Activated CD8-positive, alpha-beta memory T cell treated with anti-CD3 and anti-CD28 coated beads for 48 hours (primary cell): ENCODE measurements at places on chromosomes 11 and 22.

DNA sequence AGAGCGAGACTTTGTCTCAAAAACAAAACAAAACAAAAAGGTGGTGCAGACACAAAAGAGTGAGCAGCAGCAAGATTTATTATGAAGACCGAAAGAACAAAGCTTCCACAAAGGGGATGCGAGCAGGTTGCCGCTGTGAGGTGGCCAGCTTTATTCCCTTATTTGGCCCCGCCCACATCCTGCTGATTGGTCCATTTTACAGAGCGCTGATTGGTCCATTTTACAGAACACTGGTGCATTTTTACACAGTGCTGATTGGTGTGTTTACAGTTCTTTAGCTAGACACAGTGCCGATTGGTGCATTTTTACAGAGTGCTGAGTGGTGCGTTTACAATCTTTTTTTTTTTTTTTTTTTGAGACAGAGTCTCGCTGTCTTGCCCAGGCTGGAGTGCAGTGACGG is 77.4 kb downstream of the CECR2 start:
- no peak for DNase-seq

DNA sequence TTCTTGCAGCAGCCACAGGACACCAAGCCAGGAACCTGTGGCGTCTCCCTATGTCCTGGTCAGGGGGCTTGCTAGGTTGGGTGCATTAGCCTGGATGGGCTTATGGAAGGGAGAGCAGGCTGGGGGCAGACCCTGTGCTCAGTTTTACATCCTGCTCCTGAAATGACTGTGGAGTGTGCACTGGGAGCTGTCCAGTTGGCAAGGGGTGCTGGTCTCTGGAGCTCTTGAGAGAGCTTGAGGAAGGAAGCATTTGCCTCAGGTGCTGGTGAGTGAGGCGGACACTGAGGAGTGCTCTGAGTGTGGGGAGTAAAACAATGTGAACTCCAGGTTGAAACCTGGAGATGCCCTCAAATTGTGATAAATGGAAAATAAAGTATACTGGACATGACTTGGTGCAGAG is 3.4 kb downstream of the SCGB1D4 start:
- no peak for DNase-seq

GRCh38 chr11:12741671-12742216 is 67.5 kb downstream of the TEAD1 start:
- DNase-seq: no peak

GRCh38 chr11:73299751-73300150 is 8.3 kb upstream of the ARHGEF17 start:
- DNase-seq: no peak

GRCh38 chr22:17104336-17104935 is 16.7 kb downstream of the TMEM121B start:
- no peak for DNase-seq

DNA sequence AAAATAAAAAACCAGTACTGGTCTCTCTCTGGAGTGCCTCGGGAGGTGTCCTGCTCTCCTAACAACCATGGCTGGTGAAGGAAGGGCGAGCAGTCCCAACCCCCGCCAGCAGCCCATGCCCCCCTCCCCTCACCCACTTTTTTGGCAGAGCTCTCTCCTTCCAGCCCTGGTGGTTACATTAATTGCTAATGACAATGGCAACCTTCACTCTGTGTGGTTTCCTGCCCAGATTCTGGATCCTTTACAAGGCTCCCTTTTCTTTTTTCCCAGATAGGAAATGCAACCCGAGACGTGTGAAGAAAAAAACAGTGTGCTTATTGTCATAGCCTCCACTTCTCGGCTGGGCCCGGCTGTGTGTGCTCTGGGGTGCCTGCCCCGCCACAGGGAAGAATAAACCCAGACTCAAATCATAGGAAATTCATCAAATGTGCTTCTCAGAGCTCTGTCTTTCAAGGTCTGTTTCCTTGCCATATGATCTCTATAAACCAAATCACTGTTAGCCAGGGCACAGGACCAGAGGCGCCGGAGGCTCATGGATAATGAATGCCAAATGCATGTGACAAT is 513.0 kb downstream of the SOX6 start:
- no peak for DNase-seq

DNA sequence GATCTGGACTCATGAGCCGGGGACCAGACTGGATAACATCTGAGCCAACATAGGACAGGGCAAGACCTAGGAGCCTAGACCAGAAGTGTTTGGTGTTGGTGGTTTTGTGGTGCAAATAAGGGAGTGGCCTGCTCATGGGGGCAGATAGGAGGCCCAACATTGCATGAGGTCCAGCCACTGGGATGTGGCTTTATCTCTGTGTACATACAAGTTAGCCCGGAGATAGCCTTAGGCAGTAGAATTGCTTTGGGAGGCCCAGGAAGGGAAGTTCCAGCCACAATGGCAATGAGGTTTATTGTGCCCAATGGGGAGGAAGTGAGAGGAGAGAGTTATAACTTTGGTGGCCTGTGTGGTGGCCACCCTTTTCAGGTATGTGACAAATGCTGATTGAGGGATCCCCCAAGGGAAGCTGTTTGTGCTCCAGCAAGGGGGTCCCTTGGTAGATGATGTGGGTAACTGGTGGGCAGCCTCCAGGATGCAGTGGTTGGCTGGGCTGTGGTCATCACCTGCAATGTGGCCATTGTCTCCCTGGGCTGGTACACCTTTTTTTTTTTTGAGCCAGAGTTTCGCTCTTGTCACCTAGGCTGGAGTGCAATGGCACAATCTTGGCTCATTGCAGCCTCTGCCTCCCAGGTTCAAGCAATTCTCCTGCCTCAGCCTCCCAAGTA is 6.4 kb downstream of the LMO2 start:
- DNase-seq: no peak

DNA sequence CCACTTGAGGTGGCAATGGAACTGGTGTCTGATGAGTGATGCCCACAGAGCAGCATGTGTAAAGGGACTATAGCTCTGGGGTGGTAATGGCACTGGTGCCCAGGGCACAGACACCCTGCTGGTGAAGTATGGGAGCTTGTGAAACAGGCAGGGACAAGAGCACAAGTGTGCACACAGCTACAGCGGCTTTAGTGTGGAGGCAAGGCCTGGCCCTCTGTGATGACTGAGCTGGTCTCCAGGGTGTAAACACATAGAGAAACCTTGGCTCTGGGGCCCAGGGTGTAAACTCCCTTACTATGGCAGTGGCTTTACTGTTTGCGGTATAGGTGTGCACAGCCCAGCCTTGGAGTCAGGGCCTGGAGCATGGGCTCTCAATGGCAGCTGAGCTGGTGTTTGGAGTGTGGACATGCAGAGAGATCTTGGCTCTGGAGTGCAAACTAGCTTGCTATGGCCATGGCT is 46.3 kb downstream of the BIRC2 start:
- DNase-seq: no peak
